ENCODE measurements at places on chromosomes 1 and 21.

GRCh38 chr1:76084029-76084627, 9.6 kb downstream of the ST6GALNAC3 start:
- DNase-seq: no peak

GRCh38 chr1:3186526-3186921, 117.5 kb downstream of the PRDM16 start:
- DNase-seq: peak; percentile 66

DNA sequence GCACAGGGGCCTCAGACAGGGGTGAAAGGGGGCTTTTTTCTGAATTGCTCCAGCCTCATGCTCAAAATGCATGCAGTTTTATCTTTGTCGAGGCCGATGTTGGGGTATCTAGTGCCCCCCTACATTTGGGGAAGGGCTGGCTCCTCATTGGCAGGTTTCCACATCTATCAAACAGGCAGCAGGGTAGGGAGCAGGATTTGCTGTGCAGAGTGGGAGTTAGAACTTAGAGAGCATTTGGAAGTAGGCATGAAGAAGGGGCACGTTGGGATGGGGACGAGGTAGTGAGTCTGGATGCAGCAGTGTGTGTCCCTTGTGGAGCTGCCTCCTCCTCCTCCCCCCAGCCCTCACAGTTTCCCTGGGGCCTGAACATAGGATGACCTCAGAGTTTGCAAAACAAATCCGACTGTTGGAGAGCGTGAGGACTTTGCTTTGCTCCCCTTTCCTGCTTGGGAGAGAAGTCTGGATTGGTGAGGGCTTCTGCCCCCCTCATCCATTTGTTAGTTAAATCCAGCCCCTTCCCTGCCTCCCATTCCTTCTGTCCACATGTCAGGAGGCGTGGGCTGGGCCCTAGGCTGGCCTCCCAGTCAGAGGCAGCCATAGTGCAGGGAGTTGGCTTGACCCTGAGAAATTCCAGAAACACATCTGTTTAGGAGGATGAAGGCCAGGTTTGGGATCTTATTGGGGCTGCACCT, 36.9 kb upstream of the GPR37L1 start:
- peak; percentile 76 for DNase-seq

DNA sequence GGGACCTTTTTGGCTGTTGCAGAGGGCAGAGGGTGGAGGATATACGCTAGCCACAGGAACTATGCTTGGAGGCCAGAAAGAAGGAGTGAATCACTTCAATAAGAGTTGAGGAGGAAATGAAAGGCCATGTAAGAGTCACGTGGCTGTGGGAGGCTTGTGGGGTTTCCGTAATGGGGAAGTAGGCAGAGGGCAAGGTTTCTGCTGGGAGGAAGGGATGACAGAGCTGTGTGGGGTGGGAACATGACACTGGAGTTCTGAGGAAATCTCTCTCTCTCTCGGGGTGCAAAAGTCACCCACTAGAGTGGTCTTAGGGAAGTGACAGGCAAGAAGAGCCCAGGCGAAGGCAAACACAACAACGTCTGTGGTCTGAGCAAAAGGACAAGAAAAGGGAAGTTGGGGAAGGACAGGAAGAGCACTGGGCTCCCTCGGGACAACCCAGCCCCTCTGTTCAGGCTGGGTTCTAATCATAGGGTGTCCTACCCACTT, 3.9 kb upstream of the CD1C start:
- no peak for DNase-seq

DNA sequence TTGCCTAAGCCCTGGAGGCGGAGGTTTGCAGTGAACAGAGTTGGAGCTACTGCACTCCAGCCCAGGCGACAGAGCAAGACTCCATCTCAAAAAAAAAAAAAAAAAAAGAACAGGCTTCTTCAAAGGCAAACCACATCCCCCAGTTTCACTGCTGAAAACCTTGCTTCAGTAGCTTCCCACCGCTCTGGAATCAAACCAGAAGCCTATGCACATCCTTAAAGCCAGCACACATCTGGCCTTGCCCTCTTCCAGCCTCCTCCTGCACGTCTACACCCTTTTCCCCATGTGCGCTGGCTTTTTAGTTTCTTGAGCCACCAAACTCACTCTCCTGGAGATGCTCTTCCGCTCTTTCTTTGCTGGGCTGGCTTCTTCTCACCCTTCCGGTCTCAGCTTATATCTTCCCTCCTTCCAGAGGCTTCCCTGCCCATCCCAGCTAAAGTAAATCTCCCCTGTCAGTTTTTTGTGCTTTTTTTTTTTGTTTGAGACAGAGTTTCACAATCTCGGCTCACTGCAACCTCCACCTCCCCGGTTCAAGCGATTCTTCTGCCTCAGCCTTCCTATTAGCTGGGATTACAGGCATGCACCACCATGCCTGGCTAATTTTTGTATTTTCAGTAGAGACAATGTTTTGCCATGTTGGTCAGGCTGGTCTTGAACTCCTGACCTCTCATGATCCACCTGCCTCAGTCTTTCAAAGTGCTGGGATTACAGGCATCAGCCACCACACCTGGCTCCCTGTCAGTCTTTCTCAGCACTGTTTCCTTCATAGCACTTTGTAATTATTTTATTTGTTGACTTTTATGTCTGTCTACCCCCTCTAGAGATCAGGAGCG, 42.0 kb upstream of the ID3 start:
- DNase-seq: no peak

DNA sequence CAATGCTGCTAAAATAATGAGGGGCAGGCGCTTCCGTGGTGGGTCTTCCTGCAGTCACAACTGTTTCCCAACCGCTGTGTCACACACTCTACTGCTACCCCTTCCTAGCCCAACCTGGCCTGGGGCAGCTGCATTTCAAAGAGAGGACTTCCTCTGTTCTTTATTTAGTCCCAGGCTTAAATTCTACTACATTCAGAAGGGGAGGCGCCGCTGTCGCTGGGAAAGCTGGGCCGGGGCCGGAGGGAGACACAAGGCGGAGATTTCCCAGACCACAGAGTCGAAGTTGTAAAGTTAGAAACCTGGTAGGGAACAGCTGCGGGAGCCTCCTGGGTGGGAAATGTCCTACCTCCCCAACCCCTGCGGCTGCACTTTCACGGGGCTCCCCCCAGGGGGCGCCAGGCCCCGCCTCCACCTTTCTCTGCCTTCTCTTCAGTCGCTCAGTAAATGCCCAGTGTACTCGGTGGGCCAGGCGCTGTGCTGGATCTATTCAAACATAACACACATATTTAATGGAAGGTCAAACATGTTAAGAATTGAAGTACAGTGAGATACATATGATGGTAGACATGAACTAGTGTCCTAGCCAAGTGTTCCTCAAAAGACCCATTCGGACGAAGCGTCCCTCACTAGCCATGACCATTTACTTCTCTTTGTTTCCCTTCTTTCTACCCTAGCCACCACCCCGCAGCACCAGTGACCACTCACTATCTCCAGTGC, 23.1 kb downstream of the DYRK3 start:
- peak; percentile 92 for DNase-seq

DNA sequence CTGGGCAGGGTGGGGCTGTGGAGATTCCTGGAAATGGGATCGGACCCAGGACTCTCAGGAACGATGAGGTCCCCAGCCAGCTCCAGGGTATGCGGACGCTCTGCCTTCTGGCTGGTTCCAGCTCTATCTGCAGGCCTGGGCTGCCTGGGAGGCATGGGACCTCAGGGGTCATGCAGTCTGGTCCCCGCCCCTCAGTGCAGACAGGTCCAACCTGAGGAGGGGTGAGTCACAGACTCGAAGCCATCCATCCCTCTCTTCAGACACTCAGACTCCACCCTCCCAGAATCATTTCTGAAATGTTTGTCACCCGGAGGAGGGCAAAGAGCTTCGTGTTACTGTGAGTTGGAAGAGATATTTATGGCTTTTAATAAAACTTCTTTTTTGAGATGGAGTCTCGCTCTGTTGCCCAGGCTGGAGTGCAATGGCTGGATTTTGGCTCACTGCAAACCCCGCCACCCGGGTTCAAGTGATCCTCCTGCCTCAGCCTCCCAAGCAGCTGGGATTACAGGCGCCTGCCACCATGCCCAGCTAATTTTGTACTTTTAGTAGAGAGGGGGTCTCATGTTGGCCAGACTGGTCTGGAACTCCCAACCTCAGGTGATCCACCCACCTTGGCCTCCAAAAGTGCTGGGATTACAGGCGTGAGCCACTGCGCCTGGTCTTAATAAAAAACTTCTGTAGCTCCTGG, 5.9 kb upstream of the MYOM3 start:
- DNase-seq: no peak

- DNase-seq: no peak
These were observed 11.6 kb upstream of the CASQ1 start for GRCh38 chr1:160178731-160179130.

- DNase-seq: no peak
These were observed 18.5 kb upstream of the SLC25A34 start for GRCh38 chr1:15717418-15718125.

DNA sequence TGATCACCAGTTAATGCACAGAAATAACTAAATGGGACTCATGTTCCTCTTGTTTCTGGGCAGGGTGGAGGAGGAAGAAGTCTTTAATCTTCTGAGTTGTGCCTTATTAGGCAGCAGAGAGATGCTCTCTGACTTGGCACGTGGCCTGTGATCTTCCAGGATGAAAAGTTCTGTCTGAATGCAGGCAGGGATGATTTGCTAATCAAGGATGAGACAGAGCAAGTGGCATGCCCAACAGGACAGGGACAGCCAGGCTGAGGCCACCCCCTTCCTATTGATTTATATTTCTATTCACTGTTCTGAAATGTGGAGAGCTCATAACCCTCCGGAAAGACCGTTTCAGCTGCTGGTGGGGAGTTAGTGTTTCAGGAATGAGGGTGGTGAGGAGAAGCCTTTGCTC, 477.8 kb upstream of the CAMK1G start:
- no peak for DNase-seq

DNA sequence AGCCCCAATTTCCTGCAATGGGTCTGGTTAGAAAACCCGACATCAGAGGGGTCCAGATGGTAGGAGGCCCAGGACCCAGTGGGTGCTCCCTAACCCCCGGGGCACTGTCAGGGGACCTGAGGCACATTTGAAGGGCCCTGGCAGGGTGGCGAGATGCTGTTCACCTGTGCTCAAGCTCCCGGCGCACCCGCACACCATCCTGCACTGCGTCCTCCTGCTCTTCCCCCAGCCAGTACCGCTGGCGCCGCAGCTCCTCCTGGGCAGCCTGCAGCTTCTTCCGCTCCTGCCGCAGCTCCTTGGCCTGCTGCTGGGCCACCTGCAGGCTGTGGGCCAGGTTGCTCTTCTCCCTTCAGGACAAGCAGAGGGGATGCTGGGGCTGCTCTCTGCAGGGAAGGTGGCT, 36.0 kb downstream of the RNU1-1 start:
- DNase-seq: no peak

DNA sequence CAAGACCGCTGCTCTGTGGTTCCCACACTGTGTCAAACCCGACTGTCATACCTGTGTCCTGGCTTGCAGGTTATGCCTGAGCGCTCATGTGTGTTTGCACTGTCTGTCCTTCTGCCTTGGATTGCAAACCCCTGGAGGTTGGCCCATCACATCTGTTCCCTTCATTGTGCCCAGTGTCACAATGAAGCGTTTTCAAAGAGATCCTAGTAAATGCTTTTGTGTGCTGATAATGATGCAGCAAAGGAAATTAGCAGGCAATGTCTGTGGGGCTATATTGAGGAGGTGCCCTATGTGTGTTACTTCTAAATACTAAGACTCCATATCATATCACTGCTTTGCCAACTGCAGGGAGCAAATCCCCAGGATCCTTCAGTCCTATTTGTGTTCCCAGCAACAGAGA, 424.4 kb upstream of the NFIA start:
- DNase-seq: no peak

DNA sequence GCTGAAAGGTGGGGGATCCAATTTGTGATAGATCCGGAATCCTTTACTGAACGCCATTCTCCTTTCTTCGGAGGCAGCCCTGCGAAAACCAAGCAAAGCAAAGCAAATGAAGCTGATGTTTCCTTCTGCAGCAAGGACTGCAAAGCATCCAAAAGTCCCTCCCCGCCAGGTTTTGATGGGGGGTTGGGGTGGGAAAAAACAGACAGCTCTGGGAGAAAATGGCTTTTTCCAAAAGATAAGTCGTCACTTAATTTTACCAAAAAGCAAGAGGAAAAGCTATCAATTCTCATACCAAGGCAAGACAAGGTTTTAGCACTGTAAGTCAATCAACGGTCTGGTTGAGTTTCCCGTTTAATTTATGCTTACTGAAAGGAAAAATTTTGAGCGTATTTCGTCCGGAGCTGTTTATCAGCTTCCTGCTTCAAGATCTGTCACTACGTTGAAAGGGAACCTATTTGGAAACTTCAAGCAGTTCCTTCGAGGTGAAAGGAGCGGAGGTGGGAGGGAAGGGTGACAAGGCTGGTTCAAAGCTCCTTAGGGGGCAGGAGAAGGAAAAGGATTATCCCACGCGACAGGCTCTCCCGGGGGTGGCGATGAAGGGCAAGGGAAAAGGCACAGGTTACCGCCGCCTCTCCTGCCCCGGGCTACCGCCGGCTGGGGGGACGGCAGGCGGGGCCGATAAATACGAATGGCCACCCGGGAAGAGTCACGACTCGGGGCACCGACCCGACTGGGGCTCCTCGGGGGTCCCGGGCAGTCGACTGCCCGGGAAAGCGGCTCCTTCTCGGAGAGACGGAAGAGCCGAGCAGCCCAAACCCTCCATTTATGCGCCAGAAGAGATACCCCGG, 750 bp downstream of the SYNJ1 start:
- peak; percentile 63 for DNase-seq

DNA sequence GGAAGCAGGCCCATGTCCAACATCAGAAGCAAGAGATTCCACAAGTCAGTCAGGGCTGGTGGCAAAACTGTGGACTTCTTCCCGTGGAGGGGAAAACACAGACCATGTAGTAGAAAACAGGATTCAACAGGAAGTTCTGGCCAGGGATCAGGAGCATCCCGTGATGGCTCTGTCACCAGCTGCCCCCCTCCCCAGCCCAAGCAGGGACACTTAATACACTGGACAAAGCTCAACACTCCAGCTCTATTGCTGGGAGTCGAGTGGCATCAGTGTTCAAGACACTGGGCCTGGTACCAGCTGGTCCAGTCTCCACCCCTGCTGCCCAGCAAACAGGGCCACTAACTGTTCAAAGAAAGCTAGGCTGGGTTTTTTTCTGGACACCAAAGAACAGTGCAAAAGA, 3.7 kb downstream of the SLC45A3 start:
- peak; percentile 11 for DNase-seq

GRCh38 chr1:50750021-50750619, 209.9 kb downstream of the FAF1 start:
- DNase-seq: no peak

- no peak for DNase-seq
These were observed 176.4 kb upstream of the KLHDC7A start for GRCh38 chr1:18304151-18304869.

GRCh38 chr21:14987370-14988170, 77.2 kb downstream of the NRIP1 start:
- peak; percentile 79 for DNase-seq

DNA sequence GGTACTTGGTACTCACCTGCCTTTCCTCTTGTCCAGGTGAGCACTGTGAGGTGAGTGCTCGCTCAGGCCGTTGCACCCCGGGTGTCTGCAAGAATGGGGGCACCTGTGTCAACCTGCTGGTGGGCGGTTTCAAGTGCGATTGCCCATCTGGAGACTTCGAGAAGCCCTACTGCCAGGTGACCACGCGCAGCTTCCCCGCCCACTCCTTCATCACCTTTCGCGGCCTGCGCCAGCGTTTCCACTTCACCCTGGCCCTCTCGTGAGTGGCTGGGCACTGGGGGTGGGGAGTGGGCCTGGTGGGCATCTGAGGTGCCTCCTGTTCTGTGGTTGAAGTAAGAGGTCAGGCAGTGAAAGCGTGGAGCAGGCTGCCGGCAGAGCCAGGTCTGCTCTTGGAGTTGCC, 11.7 kb downstream of the CELSR2 start:
- no peak for DNase-seq
